ENCODE measurements at places on chromosomes 13 and 19.
A peak's percentile ranks its signal among the peaks of the same experiment; 100 is the strongest.

DNA sequence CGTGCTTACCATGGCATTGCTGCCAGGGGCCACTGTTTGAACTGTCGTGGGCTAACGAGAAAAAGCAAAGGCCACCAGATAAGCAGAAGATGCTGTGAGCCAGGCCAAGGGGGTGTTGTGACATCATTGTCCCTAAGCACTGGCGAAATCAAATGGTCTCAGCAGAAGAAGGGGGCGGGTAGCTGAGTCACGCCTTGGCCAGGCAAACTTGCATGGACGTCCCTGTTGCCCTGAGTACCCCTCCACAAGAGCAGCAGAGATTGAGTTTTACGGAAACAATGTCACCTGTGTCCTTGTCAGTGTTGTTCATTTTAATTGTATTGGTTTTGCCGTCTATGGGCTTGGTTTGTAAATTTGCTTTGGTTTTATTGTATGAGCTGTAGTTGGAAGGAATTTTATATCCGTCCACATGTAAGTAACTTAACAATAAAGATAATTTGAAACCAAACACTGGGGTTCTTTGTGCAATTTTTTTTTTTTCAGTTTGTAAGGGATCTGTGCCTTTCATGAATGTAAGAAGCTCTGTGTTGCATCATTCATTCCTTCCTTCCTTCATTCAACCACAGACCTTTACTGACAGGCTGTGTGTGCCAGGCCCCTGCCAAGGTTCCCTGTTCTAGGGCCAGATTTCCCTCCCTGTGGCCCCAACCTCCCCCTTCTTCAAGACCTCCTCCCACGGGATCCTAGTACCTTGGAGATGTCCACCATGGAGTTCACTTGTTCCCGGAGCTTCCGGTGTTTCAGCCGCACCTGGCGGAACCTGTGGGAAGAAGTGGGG lies 12.3 kb downstream of the KCNN4 start:
- DNase-seq: no peak

DNA sequence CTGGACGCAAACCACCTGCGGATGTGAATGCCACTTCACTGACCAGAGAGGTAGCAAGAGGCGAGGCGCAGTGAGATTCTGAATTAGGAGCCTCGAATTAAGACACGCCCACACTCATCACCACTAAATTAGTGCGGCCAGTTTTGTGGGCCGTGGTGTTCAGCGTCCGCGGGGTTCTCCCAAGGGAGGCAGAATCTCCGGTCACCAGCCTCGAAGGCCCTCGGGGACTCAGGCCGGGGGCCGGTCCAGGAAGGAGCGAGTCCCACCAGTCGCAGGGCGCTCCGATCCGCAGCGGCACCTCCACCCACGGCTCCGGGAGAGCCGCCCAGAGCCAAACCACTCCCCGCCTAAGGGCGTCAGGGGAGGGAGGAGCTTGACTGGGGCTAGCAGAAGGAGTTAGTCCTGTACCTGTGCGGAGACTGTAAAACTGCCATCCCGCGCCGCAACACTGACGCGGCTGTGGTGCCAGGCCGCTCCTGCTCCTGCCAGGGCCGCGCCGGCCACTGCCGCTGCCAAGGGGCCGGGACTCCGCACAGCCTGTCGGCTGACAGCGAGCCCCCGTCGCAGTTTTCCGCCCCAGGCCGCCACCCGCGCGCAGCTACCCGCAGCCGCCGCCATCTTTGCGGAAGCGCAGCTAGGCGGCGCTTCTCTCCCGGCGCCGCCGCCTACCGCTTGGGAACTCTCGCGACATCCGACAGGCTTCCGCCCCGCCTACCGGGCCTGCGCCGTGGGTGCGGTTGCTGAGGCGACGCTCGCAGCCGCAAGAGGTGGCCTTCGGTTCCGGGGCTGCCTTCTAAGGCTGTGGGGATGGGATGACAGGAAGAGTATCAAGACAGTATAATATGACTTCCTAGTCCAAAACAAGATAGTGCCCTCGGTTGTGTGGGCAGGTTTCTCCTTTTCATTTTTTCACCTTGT lies at the start of gene MICU2:
TSS of gene MICU2 (minus strand) at position 640 of the 918 bp plus-strand sequence. CDS start at position 618, 22 bp downstream.
- DNase-seq: peak; percentile 80

GRCh38 chr19:3748965-3749364 lies 12.5 kb downstream of the APBA3 start:
- DNase-seq: no peak

GRCh38 chr19:12628040-12629022 lies 17.6 kb downstream of the ZNF791 start:
- DNase-seq: no peak

DNA sequence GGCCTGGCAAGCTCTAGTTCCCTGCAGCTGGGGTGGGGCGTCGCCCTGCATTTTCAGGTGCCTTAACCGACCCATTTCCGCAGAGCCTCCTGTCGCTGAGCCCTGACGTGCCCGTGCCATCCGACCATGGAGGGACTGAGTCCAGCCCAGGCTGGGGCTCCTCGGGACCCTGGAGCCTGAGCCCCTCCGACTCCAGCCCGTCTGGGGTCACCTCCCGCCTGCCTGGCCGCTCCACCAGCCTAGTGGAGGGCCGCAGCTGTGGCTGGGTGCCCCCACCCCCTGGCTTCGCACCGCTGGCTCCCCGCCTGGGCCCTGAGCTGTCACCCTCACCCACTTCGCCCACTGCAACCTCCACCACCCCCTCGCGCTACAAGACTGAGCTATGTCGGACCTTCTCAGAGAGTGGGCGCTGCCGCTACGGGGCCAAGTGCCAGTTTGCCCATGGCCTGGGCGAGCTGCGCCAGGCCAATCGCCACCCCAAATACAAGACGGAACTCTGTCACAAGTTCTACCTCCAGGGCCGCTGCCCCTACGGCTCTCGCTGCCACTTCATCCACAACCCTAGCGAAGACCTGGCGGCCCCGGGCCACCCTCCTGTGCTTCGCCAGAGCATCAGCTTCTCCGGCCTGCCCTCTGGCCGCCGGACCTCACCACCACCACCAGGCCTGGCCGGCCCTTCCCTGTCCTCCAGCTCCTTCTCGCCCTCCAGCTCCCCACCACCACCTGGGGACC lies 1.2 kb downstream of the ZFP36 start:
- no peak for DNase-seq

GRCh38 chr13:29454931-29455481 lies 140.5 kb downstream of the SLC7A1 start:
- peak; percentile 16 for DNase-seq
